ENCODE measurements at places on chromosomes 4 and X. TPM values are rescaled to one million over a fixed set of nuclear protein-coding genes. Genes with fewer than 3 reads are reported as not detected.
A peak's percentile ranks its signal among the peaks of the same experiment; 100 is the strongest.

STPG2 gene
- total RNA-seq: 0.52 TPM

- no peak overlapping the region for H3K4me3 ChIP-seq
- H3K27me3 ChIP-seq: no peaks in the 10 kb centered on the region
- no peak for DNase-seq
- H3K4me1 ChIP-seq: peaks cover 9% of the 10 kb centered on the region
- no peaks in the 10 kb centered on the region for H3K36me3 ChIP-seq
These were observed 86.7 kb upstream of the MAGEA4 start for GRCh38 chrX:151825925-151826485.

GAGE1 gene
- not detected for total RNA-seq

DNA sequence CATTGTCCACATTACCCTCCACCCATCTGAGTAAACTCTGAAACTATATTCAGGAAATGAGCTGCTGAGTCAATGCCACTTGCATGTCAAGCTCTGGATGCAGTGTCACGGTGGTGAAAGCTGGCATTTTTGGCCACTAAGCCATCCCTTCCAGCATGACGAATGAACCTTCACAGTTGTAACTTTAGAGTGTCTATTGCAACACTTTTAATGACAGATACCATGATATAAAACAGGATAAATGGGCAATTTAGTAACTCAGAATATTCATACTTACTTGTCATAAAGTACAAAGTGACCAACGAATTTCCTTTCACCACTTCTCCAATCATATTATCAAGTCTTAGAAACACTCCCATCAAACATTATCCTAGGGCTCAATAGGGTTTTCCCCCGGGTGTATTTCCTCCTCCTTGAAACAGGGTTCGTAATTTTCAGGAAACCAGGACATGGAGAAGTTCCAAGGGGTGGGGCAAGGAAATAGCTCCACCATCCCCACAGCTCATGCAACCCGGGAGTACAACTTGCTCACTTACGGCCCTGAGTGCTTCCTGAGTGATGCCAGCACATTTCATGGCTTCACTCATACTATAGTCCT, 73.1 kb downstream of the MTHFD2L start:
- H3K27me3 ChIP-seq: no peaks in the 10 kb centered on the region
- H3K4me1 ChIP-seq: no peaks in the 10 kb centered on the region
- no peak for DNase-seq
- H3K36me3 ChIP-seq: no peaks in the 10 kb centered on the region
- no peak overlapping the region for H3K27ac ChIP-seq

- no peaks in the 10 kb centered on the region for H3K27me3 ChIP-seq
- no peaks in the 10 kb centered on the region for H3K4me1 ChIP-seq
- H3K27ac ChIP-seq: no peak overlapping the region
- H3K36me3 ChIP-seq: no peaks in the 10 kb centered on the region
- no peak overlapping the region for H3K4me3 ChIP-seq
These were observed 108.4 kb upstream of the ATXN3L start for GRCh38 chrX:13428053-13428786.

DNA sequence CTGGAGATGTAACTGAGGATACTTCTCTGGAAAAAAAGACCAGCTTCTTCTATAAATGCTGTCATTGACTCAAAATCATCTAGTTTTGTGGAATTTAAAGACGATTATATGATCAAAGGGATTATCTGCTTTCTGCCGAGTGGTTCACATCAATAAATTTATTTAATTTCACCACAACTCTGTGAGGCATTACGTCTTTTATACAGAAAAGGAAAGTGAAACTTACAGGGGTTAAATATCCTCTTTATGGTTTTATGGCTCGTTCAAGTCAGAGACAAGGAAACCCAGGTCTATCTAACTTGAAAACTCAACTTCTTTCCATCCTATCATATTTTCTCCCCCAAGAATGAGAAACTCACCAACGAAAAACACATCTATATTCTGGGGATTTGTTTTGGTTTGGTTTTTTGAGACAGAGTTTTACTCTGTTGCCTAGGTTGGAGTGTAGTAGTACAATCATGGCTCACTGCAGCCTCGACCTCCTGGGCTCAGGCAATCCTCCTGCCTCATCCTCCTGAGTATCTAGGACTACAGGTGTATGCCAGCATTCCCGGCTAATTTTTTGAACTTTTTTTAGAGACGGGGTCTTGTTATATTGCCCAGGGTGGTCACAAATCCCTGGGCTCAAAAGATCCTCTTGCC, 377.9 kb upstream of the EMCN start:
- no peak for DNase-seq
- no peak overlapping the region for H3K4me3 ChIP-seq
- H3K27ac ChIP-seq: no peak overlapping the region
- H3K36me3 ChIP-seq: no peaks in the 10 kb centered on the region
- no peaks in the 10 kb centered on the region for H3K27me3 ChIP-seq

DNA sequence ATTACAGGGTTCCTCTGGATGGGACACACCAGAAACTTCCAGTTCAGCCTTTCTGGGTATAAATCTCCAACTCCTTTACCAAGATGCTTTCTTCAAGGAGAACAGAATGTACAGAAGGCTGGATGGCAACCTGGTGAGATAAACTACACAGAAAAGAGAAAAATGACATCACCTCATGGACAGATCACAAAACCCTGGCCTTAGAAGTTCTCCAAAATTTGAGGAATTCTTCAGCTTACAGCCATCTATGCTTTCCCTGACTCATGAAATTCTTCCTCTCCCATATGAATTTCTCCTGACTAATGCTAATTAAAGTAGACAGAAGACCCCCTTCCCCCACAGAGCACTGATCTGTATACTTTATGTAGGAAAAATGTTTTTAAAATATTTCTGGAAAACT, 345.4 kb downstream of the STIM2 start:
- DNase-seq: no peak
- no peaks in the 10 kb centered on the region for H3K36me3 ChIP-seq
- no peak overlapping the region for H3K27ac ChIP-seq
- H3K4me3 ChIP-seq: no peak overlapping the region

RASGEF1B gene
- 8.3 TPM for total RNA-seq

PF4V1 gene
- total RNA-seq: not detected

DNA sequence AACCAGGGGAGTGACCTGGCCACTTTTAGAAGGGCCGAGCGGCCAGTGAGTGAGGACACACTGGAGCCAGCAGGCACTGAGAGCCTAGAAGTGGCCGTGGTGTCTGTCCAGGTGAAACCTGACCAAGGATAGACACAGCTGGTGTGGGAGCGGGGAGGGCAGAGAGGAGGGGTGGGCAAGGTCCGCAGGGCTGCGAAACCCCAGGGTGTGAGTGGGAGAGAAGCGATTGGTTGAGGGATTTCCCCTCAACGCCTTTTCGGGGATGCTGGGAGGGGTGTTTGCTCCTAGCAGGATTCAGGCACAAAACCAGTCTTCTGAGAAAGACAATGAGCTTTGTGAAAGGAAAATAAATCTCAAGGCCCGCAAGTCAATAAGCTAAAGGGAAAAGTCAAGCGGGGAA, 33.2 kb upstream of the ARSD start:
- H3K27me3 ChIP-seq: no peaks in the 10 kb centered on the region
- DNase-seq: no peak
- peak overlapping the region; percentile 81 for H3K4me3 ChIP-seq
- H3K4me1 ChIP-seq: peaks cover 28% of the 10 kb centered on the region
- peaks cover 5% of the 10 kb centered on the region for H3K36me3 ChIP-seq
- peak overlapping the region; percentile 30 for H3K27ac ChIP-seq

GRCh38 chrX:107384397-107385105, 64.9 kb upstream of the FRMPD3 start:
- H3K27me3 ChIP-seq: no peaks in the 10 kb centered on the region
- DNase-seq: no peak
- H3K27ac ChIP-seq: no peak overlapping the region
- H3K4me3 ChIP-seq: no peak overlapping the region
- no peaks in the 10 kb centered on the region for H3K36me3 ChIP-seq

- no peaks in the 10 kb centered on the region for H3K4me1 ChIP-seq
- H3K4me3 ChIP-seq: no peak overlapping the region
- no peaks in the 10 kb centered on the region for H3K27me3 ChIP-seq
- no peak for DNase-seq
- H3K36me3 ChIP-seq: peaks cover 4% of the 10 kb centered on the region
These were observed 19.6 kb downstream of the ZNF330 start for GRCh38 chr4:141240259-141240658.

SLC26A1 gene
- total RNA-seq: 2.8 TPM

YY2 gene
- 3.1 TPM for total RNA-seq
